Stimulated activated CD8-positive, alpha-beta memory T cell treated with anti-CD3 and anti-CD28 coated beads, Interleukin-2, amount 100 ng/mL, for 1 hour (primary cell): ENCODE measurements at places on chromosomes 6 and 20.

DNA sequence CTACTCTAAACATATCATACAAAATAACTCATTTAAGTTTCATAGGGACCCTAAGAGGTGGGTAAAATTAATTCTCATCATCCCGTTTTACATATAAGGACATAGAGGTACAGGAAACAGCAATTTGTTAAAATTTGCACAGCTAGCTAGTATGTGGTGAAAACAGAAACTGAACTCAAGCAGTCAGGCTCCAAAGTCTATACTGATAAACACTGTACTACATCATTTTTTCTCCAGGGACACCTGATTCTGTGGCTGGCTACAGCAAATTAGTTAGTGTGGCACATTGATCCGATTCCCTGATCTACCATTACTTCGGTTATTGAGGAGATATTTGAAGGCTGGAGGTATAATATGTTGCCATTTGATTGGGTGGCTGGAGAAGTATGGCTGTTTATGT, 36.2 kb upstream of the E2F3 start:
- no peak for DNase-seq

GRCh38 chr20:44594730-44595129, 12.4 kb downstream of the PKIG start:
- DNase-seq: no peak

GRCh38 chr6:25456249-25457040, 177.3 kb downstream of the CARMIL1 start:
- no peak for DNase-seq

DNA sequence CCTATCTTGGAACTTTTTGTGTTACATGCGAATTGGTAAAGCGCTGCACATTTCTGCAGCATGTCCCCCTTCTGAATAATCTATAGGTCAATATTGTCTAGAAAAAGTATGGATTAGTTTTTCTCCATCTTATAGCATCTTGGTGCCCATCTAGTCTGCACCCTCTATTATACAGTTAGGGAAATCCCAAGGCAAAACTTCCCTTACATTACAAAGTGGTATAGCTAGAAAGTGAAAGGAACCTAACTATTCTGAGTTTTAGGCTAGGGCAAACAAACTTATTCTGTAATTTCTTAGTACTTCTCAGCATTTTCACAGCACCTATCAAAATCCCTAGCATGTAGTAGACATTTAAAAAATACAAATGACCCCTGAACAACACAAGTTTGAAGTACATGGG, 133.5 kb upstream of the CCDC28A start:
- no peak for DNase-seq

GRCh38 chr20:388034-388994, 7.8 kb downstream of the TRIB3 start:
- no peak for DNase-seq

DNA sequence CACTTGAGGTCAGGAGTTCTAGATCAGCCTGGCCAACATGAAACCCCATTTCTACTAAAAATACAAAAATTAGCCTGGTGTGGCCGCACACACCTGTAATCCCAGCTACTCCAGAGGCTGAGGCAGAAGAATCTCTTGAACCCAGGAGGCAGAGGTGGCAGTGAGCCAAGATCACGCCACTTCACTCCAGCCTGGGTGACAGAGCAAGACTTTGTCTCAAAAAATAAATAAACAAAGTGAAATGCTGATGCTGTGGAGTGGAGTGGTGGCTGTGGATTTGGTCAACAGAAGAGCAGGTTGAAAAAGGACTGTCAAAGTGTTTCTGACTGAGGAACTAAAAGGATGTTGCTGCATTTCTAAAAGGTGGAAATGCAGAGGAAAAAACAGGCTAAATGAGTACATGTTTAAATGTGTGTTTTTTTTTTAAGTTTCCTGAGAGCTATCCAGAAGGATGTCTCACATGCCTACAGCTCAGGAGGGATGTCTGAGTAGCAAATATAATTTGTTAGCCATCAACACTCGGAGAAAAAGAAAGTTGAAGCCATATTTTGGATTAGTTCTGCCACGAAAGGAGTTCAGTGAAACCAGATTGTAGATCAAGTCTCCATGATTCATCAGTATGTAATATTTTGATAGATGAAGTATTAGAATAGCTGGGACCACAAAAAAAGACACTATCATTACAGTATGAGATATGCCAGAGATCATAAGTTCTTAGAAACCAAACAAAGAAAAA, 621.1 kb upstream of the ADGRB3 start:
- DNase-seq: no peak

DNA sequence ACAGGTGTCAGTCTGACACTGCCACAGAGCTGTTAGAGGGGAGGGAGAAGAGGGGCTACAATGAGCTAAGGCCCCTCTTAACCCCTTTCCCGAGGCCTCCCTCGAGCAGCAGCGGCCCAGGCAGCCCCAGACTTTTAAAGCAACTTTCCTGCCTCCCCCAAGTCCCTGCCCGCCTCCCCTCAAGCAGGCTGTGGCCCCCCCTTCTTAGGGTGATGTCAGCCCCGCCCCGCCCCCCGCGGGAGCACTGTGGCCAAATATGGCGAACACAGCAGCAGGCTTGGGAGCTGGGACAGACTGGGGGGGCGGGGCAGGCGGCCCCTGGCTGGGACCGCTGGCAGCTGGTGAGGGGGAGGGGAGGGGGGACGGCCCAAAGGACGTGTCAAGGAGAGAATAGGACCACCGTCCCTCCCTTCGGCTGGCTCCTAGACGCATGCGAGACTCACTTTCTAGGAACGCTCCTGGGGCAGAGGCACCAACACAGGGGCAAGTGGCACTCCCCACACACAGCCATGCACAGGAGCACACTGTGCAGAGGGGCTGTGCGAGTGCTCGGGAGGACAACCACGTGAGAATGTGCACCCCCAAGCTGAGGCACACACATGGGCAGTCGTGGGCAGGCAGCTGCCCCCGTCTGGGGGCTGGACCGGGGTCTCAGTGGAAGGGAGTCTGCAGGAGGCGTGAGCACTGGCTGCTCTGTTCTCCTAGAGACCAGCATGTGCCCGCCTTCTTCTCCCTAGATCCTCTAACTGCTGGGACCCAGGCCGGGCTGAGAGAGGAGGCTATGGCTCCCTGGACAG, 6.7 kb downstream of the TEAD3 start:
- no peak for DNase-seq

DNA sequence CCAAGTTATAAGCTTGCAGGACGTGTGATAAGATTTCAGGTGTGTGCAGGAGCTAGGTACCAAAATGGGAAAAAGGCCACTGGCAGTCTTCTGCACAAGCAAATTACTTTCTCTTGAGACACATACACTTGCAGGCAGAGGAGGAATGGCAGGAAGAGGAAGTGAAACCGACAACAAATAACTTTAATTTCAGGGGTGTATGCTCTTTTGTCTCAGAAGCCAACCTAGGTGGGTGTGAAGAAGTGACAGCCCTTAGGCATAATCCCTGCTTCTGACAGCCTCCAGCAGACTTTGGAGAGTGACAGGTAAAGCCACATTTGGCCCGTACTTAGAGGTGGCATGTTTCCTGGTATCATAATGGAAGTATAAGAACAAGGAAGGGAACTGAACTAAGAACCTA, 118.8 kb upstream of the TRAF3IP2 start:
- no peak for DNase-seq

DNA sequence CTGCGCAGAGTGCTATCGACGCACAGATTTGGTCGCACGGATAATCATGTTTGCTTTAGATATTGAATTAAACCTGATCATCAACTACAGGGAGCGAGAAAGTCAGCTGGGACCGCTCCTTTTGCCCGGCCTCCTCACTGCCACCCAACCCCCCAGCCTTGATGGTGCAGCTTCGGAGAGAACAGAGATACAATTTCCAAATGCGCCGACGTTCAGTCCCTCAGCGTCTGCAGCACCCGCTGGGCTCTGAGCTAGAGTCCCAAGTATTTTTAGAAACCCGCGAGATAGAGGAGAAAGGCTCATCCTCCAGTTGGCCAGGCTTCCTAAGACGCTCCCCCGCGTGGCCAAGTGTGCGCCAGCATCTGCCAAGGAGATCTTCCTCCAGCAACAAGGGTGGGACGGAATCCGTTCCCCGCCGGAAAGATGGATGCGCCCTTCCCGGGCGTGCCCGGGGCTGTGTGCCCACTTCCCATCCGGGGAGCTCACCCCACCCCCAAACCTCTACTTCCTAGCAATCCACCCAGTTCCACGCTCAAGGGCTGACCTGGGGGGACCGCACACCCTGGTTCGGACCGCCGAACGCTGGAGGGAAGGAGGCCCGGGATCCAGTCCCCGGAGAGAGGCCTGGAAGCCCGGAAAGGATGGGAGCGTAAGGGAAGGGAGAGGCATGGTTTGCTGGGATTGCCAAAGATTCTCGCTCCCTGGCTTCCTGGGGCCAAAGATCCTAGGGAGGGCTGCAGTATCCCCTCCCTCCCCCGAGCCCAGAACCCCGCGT, 4.1 kb downstream of the NKX2-2 start:
- DNase-seq: no peak

DNA sequence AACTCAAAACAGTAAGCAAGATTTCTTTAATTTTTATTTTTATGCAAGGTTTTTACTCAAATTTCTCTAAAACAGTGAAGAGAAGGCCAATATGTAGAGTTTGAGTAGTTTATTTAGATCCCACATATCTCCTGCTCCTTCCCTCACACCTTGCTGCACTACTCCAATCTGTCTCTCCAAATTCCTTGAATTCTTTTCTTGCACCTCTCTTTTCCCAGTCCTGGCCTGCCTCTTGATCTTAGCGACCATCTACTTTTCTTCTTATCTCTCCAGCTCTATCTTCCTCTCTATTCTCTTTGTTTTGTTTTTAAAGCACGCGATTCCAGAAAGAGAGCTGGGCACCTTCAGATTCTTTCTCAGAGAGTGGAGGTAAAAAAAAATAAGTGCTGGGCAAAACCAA, 86.7 kb upstream of the KCNQ5 start:
- DNase-seq: no peak

DNA sequence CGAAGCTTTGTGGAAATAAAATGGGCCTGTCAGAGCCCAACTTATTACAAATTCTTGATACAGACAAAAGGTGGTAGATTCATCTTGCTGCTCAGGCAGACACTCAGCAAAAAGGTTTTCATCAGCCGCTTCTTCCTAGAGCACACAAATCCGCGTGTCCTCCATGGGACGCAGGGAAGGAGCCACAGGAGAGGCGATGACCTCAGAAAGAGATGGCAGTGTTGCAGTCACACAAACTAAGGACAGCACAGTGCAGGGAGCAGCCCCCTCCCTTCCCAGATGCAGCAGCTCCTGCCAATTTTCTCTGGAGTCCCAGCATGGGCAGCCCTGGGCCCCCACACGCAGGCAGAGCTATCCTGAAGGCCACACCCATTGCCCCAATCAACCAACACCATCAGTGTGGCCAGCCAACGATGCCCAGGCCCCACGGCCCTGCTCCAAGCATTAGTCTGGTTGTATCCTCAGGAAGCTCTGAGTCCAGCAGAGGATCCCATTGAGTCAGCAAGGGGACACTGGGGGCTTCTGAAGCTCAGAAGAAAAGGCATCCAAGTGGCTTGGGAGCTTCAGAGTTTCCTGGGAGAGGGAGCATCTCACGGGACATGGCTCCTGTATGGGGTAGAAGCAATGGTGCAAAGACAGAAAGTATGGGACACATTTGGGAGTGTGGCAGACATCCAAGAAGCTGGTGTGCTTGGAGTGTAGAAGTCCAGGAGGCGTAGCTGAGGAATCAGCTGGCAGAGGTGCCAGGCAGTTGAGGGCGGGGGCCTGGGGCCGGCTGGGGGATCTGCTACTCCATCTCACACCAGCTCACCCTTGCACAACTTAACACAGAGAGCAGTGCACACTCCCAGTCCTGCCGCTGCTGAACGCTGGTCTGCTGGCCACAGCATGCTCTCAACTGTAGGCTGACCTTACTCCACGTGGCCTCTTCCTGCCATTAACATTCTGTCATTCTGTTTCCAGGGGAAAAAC, 142.1 kb upstream of the CST7 start:
- DNase-seq: no peak

- DNase-seq: no peak
These were observed 2.0 kb downstream of the LST1 start for GRCh38 chr6:31587791-31588777.

- DNase-seq: no peak
These were observed 105.0 kb upstream of the QKI start for GRCh38 chr6:163309491-163310026.

- DNase-seq: no peak
These were observed 243.0 kb downstream of the TSHZ2 start for GRCh38 chr20:53215166-53215565.

DNA sequence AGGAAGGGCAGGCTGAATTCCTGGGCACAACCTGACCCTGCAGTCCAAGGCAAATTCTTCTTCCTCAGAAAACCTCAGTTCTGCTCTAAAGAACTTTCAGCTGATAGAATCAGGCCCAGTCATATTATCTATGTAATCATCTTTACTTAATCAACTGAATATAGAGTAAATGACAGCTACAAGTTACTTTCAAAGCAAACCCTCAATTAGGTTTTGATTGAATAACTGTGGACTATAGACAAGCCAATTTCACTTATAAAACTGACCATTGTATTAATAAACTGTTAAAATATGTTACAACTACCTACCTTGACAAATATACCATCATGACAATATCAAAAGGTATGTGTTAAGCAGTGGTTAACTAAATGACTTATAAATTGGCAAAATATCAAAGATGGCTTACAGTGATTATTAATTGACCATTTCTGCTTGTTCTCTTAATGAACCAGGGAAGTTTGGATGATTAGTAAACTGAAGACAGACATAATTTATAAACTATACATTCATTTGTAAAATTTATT, 46.1 kb upstream of the ADGRF5 start:
- DNase-seq: no peak

- no peak for DNase-seq
These were observed 769.9 kb downstream of the QKI start for GRCh38 chr6:164184410-164184809.

DNA sequence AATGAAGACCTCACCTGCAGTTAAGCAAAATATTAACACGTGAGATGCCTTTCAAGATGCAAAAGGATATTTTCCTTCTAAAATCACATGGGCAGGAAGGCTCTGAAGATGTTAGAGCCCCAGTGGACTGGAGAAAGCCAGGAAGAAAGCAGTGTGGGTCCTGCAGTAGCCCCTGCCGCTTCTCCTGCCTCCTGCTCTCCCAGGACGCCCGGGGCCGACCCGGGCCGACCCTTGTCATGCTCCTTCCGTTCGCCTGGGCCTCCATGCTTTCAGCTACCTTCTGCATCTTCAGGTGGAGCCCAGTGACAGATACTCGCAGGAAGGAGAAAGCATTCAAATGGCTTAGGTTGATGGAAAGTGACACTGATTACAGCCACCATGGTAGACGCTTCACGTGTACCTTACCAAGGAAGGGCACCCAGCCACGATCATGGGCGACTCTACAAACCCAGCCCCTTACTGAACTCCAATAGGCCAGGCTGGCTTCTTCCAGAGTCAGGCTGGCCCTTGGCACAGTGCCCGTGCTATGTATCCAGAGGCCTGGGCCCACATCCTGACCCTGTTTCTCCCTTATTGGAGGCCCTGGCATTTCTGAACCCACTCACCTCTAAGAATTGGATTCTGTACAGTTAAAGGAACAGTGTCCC, 69.0 kb downstream of the TCP11 start:
- no peak for DNase-seq

GRCh38 chr6:44278774-44279697, 8.8 kb downstream of the TMEM151B start:
- no peak for DNase-seq

GRCh38 chr20:44928595-44928994, 18.7 kb downstream of the PABPC1L start:
- DNase-seq: no peak

- DNase-seq: no peak
These were observed 43.6 kb upstream of the FUCA2 start for GRCh38 chr6:143555071-143555492.
